ENCODE measurements at places on chromosomes 13 and 19. TPM values are rescaled to one million over a fixed set of nuclear protein-coding genes. Genes with fewer than 3 reads are reported as not detected.

GRCh38 chr13:97028441-97029299, 34.4 kb upstream of the OXGR1 start:
- H3K4me3 ChIP-seq = no peak overlapping the region
- peaks cover 6% of the 10 kb centered on the region for H3K4me1 ChIP-seq
- no peaks in the 10 kb centered on the region for H3K36me3 ChIP-seq

DNA sequence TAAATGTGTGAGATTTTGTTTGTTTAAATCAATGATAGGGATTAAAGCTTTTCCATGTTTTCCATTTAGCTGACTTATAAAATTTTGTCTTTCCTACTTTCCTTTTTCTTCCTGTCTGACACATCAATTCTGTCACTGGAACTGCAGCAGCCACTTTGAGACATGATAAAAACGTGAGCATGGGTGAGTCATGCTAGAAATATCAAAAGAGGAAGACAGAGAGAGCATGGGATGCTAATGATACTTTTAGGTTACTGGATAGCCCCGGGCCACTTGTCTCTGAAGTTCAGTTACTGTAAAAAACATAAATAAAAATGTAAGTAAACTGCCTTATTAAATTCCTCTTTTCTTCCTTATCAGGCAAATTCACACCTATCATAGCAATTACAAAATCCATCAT, 1332.0 kb upstream of the PCDH20 start:
- no peaks in the 10 kb centered on the region for H3K27me3 ChIP-seq
- no peak for DNase-seq
- no peaks in the 10 kb centered on the region for H3K4me1 ChIP-seq
- H3K27ac ChIP-seq = no peak overlapping the region
- no peak overlapping the region for H3K4me3 ChIP-seq

DNA sequence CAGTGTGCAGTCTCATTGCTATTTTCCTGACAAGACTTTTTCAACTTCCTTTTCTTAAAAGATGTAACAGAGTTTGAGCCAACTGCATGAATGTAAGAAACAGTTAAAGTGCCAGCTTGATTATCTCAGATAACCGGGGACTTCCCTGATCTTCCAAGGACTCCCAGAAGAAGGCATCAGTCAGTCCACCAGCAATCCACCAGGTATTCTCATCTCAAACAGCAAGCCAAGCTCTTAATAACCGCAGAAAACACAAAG, 350.1 kb downstream of the LIG4 start:
- DNase-seq = no peak
- H3K27ac ChIP-seq = no peak overlapping the region
- H3K36me3 ChIP-seq = no peaks in the 10 kb centered on the region
- H3K4me1 ChIP-seq = peaks cover 5% of the 10 kb centered on the region
- peaks cover 34% of the 10 kb centered on the region for H3K27me3 ChIP-seq

DNA sequence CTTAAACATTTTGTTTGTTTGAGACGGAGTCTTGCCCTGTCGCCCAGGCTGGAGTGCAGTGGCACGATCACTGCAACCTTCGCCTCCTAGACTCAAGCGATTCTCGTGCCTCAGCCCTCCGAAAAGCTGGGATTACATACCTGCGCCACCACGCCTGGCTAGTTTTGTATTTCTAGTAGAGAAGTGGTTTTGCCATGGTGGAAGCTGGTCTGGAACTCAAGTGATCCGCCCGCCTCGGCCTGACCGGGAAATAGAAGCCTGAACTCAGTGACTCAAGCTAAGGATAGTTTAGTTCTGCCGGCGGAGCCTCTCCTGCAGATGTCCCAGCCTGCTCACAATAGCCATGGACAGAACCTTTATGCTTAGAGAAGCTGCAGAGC, 53.0 kb upstream of the ZNF254 start:
- H3K4me3 ChIP-seq = peak overlapping the region; percentile 58
- H3K36me3 ChIP-seq = no peaks in the 10 kb centered on the region
- H3K27me3 ChIP-seq = no peaks in the 10 kb centered on the region
- H3K4me1 ChIP-seq = peaks cover 39% of the 10 kb centered on the region

- H3K27me3 ChIP-seq = no peaks in the 10 kb centered on the region
- no peak overlapping the region for H3K27ac ChIP-seq
- H3K4me1 ChIP-seq = no peaks in the 10 kb centered on the region
- no peak overlapping the region for H3K4me3 ChIP-seq
- no peak for DNase-seq
- no peaks in the 10 kb centered on the region for H3K36me3 ChIP-seq
Measured at GRCh38 chr19:27652281-27652680, 1560.7 kb downstream of the UQCRFS1 start.

DNA sequence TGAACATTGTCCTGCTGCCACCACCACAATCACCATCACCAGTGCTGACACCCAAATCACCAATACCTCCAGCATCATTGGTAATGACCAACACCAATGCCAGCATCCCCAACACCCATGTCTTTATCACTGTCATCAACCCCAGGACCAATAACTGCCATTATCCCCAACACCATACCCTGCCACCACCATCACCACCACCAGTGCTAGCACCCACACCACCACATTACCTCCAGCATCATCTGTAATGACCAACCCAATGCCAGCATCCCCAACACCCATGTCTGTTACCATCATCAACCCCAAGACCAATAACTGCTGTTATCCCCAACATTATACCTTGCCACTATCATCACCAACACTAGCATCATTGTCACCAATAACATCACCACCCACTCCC, 2.6 kb downstream of the LGI4 start:
- no peak for DNase-seq
- no peaks in the 10 kb centered on the region for H3K36me3 ChIP-seq
- no peak overlapping the region for H3K27ac ChIP-seq
- no peak overlapping the region for H3K4me3 ChIP-seq
- H3K4me1 ChIP-seq = peaks cover 5% of the 10 kb centered on the region

DNA sequence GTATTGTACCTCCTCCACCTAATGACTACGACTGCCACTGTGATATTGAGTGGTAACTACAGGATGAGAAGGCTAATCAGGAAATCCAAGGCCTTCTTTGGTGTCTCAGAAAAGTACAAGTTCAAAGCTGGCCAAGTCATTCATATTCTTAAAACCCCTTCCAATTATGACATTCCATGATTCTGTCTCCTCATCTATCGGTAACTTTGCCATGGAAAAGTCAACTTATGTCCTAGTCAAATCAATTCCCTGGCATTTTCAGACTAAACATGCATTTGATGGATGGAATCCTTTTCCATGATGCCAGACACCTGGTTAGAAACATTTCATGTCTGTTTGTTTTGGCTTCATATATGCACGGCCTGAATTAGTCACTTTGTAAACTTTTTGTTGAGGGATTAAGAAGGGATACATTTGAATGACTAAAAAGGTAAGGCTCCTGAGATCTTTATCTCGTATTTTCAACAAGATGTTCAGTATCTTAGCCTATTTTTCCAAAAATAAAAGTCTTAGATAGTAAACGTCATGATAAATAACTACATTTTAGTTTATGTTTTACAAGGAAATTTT, 186.5 kb downstream of the NHLRC3 start:
- no peak overlapping the region for H3K27ac ChIP-seq
- H3K4me1 ChIP-seq = no peaks in the 10 kb centered on the region
- H3K27me3 ChIP-seq = no peaks in the 10 kb centered on the region
- no peak overlapping the region for H3K4me3 ChIP-seq
- peak; percentile 52 for DNase-seq

DNA sequence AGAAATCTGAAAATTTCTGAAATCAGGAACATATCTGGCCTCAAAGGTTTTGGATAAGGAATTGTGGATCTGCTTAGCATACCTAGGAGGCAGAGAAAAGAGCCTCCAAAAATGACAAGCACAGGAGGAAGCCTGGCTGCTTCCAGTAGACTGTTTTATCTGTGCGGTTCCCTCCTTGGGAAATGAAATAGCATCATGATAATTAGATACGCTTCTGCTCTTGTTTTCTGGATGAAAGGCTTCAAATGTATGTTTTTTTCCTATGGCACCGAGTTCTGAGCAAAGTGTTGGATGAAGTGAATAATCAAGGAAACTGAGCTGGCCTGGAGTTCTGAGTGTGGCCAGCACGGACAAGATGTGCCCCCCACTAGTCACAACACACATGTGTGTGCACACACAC, 19.8 kb upstream of the GPR12 start:
- H3K4me3 ChIP-seq = no peak overlapping the region
- no peaks in the 10 kb centered on the region for H3K36me3 ChIP-seq
- no peak for DNase-seq
- no peaks in the 10 kb centered on the region for H3K27me3 ChIP-seq
- no peak overlapping the region for H3K27ac ChIP-seq

DNA sequence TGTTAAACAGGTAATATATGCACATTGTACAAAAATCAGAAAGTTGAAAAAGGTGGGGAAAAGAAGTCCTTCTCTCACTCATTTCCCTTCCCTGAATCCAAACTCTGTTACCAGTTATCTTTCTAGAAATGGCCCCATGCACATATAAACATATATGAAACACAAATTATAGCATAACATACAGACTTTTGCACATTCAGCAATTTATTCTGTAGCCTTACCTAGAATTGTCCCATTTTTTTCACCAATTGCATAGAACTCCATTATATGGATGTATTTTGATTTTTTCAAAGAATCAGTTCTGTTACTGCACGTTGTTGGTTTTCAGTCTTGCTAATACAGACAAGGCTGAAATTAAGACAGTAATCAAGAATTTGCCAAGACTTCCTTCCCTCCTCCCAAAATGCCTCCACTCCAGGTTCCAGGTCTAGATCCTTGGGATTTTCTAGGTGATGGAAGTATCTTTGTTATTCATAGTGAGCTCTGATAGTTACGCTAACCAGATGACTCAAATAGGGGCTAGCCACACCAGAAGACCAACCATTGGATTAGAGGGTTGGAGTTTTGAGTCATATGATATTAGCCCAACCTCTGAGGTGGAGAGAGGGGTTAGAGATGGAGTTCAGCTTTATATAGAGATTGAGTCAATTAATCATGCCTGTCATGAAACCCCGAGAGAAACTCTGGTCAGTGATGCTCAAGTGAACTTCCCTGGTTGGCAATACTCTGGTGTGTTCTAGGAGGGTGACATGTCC, 30.7 kb downstream of the GPR180 start:
- no peak overlapping the region for H3K4me3 ChIP-seq
- no peaks in the 10 kb centered on the region for H3K27me3 ChIP-seq
- no peak for DNase-seq
- H3K36me3 ChIP-seq = peaks cover 4% of the 10 kb centered on the region

GRCh38 chr19:42092350-42092749, 16.4 kb downstream of the ZNF574 start:
- no peak overlapping the region for H3K4me3 ChIP-seq
- peak; percentile 21 for DNase-seq
- no peak overlapping the region for H3K27ac ChIP-seq
- H3K36me3 ChIP-seq = peaks cover 19% of the 10 kb centered on the region
- H3K4me1 ChIP-seq = no peaks in the 10 kb centered on the region

DNA sequence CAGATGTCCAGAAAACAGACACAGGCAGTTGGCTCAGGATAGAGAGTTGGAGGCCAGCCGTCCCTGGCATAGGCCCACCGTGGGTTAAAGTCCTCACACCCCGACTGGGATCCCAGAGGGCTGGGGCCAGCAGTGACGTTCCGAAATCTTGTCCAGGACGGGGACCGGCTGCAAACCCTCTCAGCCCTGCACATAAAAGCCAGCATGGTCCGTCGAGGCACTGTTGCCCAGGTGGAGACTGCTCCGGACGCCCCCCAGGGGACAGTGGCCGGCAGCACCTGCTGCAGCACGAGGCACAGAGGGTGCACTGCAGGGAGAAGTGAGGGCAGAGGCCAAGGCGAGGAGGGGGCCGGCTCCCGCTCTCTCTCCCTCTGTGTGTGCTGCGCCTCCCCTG, 4.3 kb upstream of the IFNL2 start:
- DNase-seq = no peak
- peaks cover 8% of the 10 kb centered on the region for H3K4me1 ChIP-seq
- no peaks in the 10 kb centered on the region for H3K36me3 ChIP-seq
- H3K4me3 ChIP-seq = no peak overlapping the region
- no peak overlapping the region for H3K27ac ChIP-seq
- peaks cover 53% of the 10 kb centered on the region for H3K27me3 ChIP-seq

GRCh38 chr19:18097217-18097992, at the start of gene MAST3:
Gene MAST3, plus strand, starts transcription at chr19:18097778. Its CDS starts 15 bp downstream, at chr19:18097793.
- H3K27ac ChIP-seq = no peak within 1 kb of the TSS
- DNase-seq = peak; percentile 90
- peak within 1 kb of the TSS; percentile 33 for H3K4me3 ChIP-seq

- H3K27ac ChIP-seq = no peak overlapping the region
- H3K4me1 ChIP-seq = no peaks in the 10 kb centered on the region
- no peak for DNase-seq
- H3K4me3 ChIP-seq = no peak overlapping the region
- H3K27me3 ChIP-seq = no peaks in the 10 kb centered on the region
- H3K36me3 ChIP-seq = no peaks in the 10 kb centered on the region
Measured at GRCh38 chr13:35694549-35695447, 218.3 kb upstream of the MAB21L1 start.

DNA sequence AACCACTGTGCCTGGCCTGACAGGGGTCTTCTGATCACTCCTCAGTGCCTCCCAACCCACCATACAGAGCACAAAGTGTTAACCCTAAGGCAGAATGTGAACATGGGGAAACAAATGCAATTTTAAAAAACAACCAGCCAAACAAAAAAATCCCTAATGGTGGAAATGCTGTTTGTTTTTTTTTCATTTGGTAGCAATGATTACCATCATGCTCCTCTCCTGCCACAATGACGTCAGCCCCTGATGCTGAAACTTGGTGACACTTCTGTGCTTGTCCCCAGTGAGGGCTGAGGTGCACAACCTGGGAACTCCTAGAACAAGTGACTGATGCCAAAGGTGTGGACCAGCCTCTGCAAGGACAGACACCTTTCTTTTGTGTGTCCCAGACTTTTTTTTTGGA, 4.0 kb upstream of the TSPAN16 start:
- DNase-seq = no peak
- H3K4me3 ChIP-seq = no peak overlapping the region
- H3K4me1 ChIP-seq = peaks cover 46% of the 10 kb centered on the region
- no peaks in the 10 kb centered on the region for H3K36me3 ChIP-seq
- no peak overlapping the region for H3K27ac ChIP-seq

GRCh38 chr13:73358606-73359095, 299.8 kb downstream of the KLF5 start:
- no peak for DNase-seq
- no peak overlapping the region for H3K4me3 ChIP-seq
- H3K27me3 ChIP-seq = no peaks in the 10 kb centered on the region
- no peaks in the 10 kb centered on the region for H3K36me3 ChIP-seq
- H3K27ac ChIP-seq = no peak overlapping the region
- H3K4me1 ChIP-seq = no peaks in the 10 kb centered on the region

TYROBP gene
- 12.9 TPM for polyA plus RNA-seq

PSG3 gene
- polyA plus RNA-seq = not detected

POSTN gene
- polyA plus RNA-seq = 646 TPM

LGI4 gene
- polyA plus RNA-seq = 3.4 TPM

METTL21C gene
- polyA plus RNA-seq = not detected
